ENCODE measurements at places on chromosomes 16 and 17.

DNA sequence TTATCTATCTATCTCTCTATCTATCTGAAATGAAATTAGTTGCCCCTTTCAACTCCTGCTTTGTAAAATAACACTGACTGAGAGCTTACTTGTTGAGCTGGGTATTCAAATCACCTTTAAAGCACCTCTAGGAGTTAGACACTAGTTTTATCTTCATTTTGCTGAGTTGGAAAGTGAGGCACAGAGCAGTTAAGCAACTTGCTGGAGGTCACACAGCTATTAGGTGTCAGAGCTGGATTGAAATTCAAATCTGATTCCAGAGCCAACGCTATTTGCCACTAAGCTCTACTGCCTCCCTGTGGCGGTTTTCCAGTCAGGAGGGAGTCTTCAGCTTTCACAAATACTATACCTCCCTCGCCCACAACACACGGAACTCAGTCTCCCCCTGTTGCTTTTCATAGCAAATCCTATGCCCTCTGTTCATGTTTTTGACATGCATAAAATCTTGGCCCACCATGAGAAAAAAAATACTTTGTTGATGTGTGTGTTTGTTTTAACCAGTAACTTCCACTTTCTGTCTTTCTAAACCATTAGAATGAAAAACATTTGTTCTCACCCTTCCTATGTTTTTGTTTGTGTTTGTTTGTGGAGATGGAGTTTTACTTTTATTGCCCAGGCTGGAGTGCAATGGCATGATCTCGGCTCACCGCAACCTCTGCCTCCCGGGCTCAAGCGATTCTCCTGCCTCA, 74.8 kb upstream of the SMURF2 start:
- peak; percentile 12 for DNase-seq

GRCh38 chr16:69867784-69868560, 83.2 kb upstream of the CLEC18A start:
- DNase-seq = no peak

DNA sequence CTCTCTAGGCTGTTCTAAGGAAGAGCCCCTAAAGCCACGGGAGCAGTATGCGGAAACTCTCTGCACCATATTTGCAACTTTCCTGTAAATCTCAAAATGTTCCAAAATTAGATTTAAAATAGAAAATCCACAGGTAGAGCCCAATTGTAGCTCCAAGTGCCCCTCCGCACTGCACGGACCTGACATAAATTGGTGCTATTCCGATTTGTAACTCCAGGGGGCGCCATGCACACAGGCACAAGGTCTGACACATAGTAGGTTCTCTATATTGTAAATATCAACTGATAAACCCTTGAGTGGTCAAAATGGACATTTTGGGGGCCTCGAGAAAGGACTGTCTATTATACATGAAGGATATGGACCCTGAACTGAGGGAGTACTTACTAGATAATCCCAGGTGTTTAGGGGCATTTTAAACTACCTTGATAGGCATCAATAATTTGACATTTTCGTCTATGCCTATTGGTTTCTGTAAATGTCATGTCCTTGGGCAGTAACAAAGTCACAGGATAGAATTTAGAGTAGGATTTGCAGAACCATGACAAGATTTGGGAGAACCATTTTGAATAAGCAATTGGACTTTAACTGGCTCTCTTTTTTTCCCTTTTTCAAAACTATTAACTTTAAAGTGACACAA, 36.6 kb upstream of the TMEM132E start:
- DNase-seq = peak; percentile 21

GRCh38 chr17:60960398-60961065, 282.9 kb downstream of the BCAS3 start:
- DNase-seq = no peak

GRCh38 chr16:49696414-49697101, 159.4 kb downstream of the ZNF423 start:
- DNase-seq = no peak

GRCh38 chr16:23611936-23612335, 15.8 kb upstream of the NDUFAB1 start:
- no peak for DNase-seq

DNA sequence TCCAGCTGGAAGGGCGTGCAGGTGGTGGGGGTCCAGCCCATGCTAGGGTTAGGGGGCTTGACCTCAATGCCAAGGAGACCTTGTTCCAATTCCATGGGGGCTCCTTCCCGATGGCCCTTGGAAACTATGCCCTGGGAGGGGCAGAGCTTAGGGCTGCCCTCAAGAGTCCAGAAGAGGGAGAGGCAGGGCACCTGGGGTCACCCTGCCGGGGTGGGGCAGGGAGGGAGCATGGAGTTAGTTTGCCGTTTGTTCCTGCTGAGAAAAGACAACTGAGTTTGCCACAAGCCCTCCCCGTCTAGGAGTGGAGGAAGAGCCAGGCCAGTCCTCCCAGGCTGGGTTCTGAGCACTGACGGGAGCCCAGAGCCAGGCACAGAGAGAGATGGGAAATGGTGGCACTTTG, 21.4 kb downstream of the MMP15 start:
- no peak for DNase-seq

- peak; percentile 82 for DNase-seq
These were observed 775 bp downstream of the CYTH1 start for GRCh38 chr17:78781104-78781892.

- no peak for DNase-seq
These were observed 1.1 kb upstream of the ZNF200 start for GRCh38 chr16:3235856-3236669.

DNA sequence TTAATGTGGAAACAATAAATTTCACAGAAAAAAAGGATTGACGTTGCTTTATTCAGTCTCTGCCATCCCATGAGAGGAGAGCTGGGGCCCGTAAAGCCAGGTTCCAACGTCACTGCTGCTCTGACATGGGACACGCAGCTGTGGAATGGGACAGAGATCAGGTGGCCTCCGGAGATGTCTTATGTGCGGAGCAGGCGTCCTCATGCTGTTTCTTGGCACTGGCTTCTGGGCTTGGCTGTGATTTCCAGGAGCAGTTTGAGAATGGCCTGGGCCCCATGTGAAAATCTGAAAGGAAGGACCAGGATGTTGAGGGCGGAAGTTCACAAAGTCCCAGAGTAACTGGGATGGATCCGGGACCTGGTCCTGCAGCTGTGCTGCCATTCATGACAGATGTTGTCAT, 32.4 kb downstream of the NDEL1 start:
- no peak for DNase-seq

DNA sequence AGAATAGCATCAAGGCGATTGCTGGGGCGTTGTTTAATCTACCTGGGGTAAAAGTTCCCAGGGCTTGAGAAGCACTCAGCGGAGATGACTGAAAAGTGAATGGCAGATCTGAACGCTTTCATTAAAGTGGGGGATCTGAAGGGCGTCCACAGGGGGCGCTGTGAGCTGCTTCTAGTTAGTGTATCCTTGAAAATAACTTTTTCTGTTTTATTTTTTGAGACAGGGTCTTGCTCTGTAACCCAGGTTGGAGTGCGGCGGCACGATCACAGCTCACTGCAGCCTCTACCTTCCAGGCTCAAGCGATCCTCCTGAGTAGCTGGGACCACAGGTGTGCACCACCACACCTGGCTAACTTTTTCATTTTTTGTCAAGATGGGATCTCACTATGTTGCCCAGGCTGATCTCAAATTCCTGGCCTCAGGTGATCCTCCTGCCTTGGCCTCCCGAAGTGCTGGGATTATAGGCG, 360.4 kb downstream of the SEC14L1 start:
- DNase-seq = no peak

DNA sequence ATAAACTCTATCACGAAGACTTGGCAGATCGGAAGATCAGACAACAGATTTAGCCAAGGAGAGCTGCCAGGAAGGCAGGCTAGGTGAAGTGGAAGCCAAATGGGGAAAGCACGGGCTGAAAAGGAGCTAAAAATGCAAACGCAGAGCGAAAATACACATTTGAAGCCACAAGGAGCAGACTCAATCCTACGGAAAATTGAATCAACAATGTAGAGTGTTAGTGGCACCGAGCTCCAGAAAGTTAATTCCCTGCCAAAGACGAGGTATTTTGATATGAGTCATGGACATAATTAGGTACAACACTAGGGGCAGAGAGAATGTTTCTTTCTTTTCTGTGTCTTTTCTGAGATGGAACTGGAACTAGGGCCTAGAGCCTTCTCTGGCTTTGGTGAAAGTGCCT, 20.7 kb downstream of the GSG1L start:
- DNase-seq = no peak

- DNase-seq = no peak
These were observed 78.8 kb downstream of the TNRC6C start for GRCh38 chr17:78037280-78037679.

DNA sequence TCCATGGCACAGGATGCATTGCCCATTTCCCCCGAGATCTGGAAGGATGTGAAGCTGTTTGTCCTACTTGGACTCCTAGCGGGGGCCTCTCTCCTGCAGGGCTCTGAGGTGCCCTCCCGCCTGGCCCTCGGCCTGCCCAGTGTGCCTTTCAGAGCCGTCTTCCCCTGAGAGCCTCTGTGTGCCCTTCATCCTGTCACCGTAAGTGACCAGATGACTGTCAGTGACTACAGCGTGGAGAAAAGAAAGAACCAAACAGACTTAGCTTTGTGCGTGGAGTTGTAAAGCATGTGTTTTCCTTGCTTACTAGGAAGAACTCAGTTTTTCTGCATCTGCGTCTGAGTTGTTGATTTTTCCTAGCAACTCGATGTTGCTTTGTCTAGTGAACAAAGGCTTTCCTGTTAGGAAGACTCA, 56.1 kb downstream of the BANP start:
- peak; percentile 21 for DNase-seq

DNA sequence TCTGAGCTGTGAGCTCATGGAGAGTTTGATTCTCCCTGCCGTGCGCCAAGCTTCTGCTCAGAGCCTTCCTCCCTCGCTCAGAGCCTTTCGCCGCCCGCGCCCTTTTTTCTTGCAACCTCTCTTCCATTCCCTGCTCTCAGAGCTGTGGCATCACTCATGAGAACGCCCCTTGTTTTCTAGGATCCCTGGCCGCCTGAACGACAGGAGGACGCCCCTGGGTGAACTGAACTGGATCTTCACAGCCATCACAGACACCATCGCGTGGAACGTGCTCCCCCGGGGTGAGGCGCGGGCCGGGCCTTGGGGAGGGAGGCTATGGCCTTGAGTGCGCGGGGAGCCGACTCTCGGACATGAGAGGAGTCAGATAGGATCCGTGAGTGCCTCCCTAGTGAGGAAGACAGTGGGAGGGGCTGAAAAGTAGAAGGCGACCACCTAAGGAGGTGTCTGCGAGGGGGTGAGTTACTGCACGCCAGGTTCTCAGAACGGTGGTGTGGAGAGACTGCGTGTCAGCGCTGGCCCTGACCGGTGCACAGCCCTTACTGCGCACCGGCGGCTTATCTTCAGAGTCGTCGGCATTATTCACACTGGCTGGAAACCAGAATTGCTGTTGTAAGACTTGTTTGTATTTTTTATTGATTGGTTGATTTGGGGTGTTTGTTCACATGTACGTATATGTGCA, 169.5 kb upstream of the CHMP6 start:
- DNase-seq = peak; percentile 54

- no peak for DNase-seq
These were observed 105.2 kb downstream of the ABCA8 start for GRCh38 chr17:68849673-68850610.

GRCh38 chr17:28404007-28404406, 2.0 kb downstream of the SLC46A1 start:
- no peak for DNase-seq

DNA sequence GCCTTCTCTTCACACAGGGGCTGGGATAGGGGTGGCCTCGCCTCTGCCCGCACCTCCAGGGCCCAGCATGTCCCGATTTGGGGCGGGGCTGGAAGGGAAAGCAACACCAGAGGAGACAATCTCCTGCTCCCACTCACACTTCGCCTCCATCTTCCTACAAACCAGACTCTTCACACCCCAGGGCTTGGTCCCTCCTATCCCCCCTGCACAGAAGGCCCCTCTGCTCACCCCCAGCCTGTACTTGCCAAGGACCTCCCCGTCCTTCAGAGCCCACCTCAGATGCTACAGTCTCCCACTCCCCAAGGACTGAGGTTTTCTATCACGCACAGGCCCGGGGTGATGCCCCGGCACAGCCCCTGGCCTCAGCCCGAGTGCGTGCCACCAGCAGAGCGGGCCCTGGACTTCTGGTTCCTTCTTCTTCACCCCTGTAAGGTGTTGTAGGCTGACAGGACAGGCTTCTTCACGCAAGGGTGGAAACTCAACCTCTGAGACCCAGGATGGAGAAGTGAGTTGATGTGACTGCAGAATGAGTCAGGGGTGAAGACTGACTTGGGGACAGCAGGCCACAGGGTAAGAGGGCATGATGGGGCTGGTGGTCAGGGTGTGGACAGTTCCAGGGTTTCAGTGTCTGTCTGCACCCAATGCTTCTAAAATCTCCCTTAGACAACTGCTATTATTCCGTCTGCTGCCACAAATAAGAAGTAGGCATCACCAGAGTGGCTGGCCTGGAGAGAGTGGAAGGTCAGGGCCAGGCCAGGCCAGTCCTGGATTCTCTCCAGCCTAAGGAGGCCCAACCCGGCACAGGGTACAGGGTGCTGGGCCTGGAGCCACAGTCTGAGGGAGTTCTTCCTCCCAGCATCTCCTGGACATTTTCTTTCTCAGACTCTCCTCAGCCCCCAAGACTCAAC, 2.5 kb downstream of the ITGAE start:
- no peak for DNase-seq

- no peak for DNase-seq
These were observed 6.4 kb upstream of the OGFOD3 start for GRCh38 chr17:82424863-82425159.
